ENCODE measurements at places on chromosomes 3 and 15.

DNA sequence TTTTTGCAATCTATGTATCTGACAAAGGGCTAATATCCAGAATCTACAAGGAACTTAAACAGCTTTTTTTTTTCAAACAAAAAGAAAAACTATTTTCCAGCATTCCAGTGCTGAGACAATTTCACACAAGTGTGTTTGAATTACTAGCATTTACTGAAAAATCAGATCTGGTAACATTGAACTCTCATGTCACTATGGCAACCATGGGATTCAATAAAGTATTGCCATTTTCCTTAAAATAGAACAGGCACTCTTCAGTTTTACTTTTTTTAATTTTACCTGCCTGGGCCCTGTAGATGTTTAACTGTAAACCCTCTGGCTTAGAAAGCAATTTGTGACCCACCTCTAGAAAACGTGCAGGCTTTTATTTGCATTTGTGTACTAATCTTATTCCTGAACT is 105.4 kb downstream of the MITF start:
- DNase-seq = no peak

- DNase-seq = peak; percentile 48
Measured at GRCh38 chr15:76994001-76994400, 925 bp upstream of the PSTPIP1 start.

- DNase-seq = no peak
Measured at GRCh38 chr3:53491276-53491675, 3.1 kb upstream of the CACNA1D start.

GRCh38 chr15:88610701-88611231 is 10.4 kb upstream of the AEN start:
- DNase-seq = no peak

DNA sequence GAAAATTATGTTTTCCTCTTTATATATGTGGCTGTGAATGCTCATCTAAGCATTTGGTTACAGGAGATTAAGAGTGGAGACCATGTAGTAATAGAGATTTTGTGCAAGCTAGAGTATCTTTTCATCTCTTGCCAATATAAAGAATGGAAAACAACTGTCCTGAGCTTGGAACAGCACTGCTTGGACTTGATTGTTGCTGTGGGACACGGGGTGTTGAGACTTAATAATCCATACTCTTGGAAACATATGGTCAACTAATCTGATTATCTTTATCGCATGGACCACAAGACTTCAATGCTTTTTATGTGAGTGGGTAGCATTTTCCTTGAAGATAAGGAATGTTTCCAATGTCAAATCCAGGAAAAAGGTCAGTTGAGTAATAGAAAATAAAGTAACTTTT is 806.3 kb downstream of the DIPK2A start:
- no peak for DNase-seq

- DNase-seq = no peak
Measured at GRCh38 chr3:102037209-102037608, 187.9 kb downstream of the NFKBIZ start.

GRCh38 chr3:8737823-8738222 is 4.2 kb downstream of the CAV3 start:
- DNase-seq = no peak

DNA sequence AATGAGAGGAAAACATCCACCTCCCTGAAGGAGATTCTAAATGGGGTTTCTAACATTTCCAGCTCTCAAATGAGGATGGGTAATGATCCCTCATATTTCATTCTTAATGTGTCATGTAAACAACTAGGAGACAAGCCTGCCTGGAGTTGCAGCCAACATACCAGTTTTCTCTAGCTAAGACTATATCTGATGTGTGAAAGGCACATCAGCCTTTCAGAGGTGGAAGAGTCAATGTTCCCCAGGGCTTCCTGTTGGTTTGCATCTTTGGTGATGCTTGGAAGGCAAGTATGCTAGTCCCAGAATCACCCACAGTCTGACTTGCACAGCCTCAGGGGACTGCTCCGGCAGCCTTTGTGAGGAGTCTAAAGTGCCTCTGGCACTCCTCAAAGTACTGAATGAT is 921.2 kb downstream of the SQOR start:
- no peak for DNase-seq

- DNase-seq = no peak
Measured at GRCh38 chr3:139953131-139953910, 18.3 kb downstream of the CLSTN2 start.

DNA sequence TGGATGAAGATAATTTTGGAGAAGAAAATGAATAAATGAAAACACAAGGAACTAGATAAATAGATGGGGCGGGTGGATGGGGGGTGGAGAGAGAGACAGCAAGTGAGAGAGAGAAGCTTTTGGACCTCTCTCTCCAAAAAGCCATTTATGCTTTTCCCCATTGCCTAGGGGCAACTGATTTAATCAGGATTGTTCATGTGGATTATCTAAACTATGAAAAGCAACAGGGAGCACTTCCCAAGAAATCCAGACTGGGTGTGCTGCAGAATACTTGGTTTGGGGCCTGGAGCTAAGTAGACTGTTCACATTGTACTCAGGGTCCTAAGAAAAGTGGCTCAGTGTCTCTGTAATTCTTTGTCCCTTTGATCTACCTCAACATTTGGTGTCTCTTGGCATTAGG is 367.0 kb downstream of the TIGIT start:
- DNase-seq = no peak
